ENCODE measurements at places on chromosomes 4 and X.
A peak's percentile ranks its signal among the peaks of the same experiment; 100 is the strongest.

GRCh38 chr4:156888762-156889161 lies 82.8 kb downstream of the PDGFC start:
- DNase-seq = no peak

GRCh38 chr4:86775061-86775460 lies 74.1 kb downstream of the SLC10A6 start:
- no peak for DNase-seq

DNA sequence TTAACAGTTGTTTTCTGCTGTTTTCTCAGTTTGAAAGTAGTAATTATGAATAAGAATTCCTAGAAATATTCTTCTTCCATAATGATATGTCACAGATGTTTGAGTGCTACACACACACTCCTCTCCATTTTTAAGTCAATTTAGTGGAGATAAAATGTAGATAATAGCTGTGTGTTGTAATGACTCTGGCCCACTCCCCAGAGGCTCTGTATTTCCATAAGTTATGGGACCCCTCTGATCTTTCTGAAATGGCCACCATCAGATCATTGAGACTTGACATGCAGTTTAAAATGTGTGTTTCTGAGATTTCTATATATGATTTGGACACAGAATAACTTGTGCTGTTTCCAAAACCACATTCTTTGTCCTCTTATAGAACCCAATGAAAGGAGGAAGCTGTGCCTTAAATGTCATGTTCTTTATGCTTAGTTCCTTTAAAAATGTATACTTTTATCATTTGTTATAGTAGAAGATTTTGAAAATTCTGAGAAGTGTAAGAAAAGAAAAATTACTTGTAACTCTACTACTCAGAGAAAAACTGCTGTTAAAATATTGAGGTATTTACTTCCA lies 46.4 kb downstream of the GAB1 start:
- DNase-seq = no peak

DNA sequence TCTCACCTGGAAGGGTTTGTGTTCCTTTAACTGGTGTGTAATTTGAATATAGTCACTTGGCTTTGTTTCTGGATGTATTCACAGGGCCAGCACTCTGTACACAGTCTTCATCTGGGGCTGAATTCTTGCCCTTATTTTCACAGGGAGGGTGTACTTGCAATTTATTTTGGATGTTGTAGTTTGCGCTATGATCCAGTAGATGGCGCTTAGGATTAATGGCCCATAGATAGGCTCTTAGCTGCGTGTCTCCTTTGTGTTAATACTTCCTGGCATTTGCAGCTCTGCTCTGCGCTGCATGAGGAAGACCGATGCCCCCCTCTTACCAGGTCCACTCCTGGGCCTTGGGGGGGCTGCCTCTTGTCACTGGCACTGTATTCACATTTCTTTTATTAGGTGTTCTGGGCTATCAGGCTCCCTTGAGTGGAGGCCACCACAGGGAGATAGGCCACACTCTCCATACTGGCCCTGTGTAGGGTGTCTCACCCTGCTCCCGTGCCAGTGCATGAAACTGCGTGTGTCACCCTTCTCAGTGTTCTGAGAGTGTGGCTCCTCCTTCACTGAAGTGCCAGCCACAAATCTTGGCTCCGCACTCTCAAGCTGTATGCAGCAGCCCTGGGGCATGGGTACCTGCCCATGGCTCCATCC lies 562.2 kb downstream of the ZIC3 start:
- peak; percentile 49 for DNase-seq

DNA sequence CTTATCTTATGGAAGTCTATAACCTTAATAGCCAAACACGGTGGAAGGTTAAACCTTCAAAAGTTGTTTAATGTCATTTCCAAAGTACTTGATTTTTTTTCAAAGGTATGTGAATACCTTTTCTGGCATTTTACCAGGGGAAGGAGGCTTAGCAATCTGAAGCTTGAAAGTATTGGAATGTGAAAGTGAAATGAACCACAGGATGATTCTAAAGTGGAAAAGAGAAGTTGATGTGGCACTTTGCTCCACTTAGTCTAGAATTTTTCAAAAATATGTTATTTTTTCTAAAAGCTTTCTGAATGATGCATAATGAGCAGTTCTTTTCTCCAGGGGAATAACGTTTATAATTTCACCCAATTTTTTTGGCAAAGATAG lies 19.2 kb downstream of the PI4K2B start:
- no peak for DNase-seq

- DNase-seq = no peak
These were observed 195.6 kb upstream of the KLF3 start for GRCh38 chr4:38468339-38468866.

DNA sequence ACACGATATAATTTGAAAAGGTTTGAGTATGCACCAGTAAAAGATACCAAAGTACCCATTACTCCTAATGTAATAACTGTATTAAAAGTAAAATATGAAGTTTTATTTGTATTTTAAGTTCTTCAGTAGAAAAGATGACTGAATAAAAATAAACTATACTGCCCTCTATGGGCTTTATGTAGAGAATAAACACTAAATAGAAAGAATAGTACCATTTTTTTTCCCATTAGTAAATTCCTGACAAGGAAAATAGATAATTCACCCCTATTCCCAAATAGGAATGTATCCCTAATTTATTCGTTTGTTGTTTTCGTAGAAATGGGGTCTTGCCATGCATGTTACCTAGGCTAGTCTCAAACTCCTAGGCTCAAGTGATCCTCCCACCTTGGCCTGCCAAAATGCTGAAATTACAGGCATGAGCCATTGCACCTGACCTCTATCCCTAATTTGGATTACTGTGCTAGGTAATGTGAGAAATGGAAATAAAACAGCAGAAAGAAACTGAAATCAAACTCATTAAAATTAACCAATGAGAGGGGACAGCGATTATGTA lies 73.6 kb upstream of the COX18 start:
- DNase-seq = no peak

DNA sequence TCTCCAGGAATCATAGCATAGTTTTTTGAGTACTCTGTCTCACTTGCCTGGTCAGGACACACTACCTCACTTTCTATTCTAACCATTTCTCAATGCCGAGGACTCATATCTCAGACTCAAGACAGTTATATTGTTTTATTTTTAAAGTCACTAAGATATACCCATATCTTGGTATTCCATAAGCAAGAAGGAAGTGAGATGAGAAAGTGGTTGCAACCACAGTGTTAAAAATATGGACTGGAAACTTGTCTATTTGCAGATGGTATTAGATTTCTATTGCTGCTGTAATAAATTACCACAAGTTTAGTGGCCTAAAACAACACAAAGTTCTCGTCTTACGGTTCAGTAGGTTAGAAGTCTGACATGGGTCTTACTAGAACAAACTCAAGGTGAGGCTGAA lies 344.8 kb upstream of the MAGEB2 start:
- DNase-seq = no peak

- DNase-seq = no peak
These were observed 73.1 kb downstream of the SPRY1 start for GRCh38 chr4:123469696-123470095.

- DNase-seq = no peak
These were observed 27.9 kb upstream of the LCORL start for GRCh38 chr4:18049446-18049845.

DNA sequence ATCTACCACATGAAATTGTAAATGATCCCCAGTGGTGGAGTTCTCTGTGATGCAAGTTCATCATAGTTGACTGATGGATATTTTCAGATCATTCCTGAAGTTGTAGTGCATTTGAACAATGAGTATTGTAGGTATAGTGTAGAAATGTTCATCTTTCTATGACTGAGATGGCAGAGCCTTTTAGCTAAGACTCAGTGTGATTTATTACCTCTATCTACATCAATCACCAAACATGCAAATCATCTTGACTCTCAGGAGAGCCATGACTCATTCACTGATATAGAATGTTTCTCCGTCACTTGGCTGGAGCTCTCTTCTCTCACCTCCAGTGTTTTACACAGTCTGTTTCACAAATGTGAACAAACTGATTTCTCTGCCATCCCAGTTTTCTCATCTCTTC lies 392.6 kb downstream of the IL1RAPL1 start:
- no peak for DNase-seq

Data from NCI-H1092 treated with DMSO at 0.1 percent for 48 hours (cell line).